ENCODE measurements at places on chromosomes 1 and 21.

GRCh38 chr1:71640116-71640515, 559.3 kb upstream of the ZRANB2 start:
- DNase-seq, result no peak

DNA sequence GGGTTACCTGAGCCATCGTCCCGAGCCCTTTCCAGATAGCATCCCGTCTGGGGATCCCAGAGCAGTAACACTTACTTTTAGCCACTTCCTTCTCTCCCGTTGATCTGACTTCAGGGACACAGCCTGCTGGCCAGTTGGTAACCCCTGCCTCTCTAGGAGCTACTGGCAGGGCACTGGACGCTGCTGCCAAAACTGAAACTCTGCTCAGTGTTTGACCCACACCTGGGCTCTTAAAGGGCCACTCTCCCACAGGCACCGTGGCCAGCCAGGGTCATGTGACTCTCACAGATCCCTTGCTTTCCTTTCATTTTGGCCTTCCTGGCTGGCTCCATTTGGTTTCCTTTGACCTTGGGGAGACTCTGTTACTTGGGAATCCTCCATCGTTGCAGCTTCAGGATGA, at the start of gene PIGR:
Gene PIGR (minus strand): TSS at position 206 of the 400 bp plus-strand sequence. CDS start 5,935 bp downstream, outside the sequence.
- DNase-seq, result no peak

- no peak for DNase-seq
Observed at GRCh38 chr1:206065547-206066145, 12.7 kb downstream of the RHEX start.

DNA sequence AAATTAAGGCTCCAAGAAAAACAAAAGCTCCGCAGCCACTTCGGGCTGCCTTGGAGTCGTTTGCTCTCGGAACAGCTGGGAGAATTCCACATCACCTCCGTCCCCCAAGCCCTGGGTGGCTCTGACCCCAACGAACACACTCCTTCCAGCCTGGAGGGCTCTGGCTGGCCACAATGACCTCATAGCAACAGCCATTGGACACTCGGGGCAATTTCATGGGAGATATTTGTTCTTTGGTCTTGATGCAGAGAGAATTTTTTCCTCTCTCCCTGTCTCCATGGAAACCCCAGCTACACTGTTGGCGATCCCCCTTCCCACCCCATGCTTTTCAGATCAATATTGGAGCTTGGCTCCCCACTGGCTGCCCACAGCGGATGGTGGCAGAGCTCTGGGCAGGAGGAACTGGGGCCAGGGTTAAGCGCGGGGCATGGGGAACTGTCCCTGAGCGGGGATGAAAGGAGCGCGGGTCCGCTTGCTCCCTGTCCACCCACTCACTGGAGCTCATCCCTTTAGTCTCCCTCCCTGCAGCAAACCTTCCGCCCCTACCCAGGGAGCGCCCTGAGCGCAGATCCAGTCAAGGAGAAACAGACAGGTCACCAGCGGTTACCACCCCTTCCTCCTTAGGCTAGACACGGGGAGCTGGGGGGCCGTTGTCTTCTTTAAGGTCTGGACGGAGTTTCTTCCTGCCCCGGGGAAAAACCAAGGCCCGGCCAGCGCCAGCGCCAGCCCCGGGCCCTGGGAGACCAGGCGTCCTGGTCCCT, 1.2 kb downstream of the WNT4 start:
- no peak for DNase-seq

GRCh38 chr1:17011439-17012307, at the start of gene ATP13A2:
Gene ATP13A2, minus strand, starts transcription at chr1:17011928. Its CDS starts 190 bp downstream, at chr1:17011738.
- DNase-seq, result peak; percentile 83

GRCh38 chr1:15733726-15734226, 2.3 kb upstream of the SLC25A34 start:
- no peak for DNase-seq

- no peak for DNase-seq
Observed at GRCh38 chr1:40405812-40406211, 32.3 kb downstream of the SMAP2 start.

DNA sequence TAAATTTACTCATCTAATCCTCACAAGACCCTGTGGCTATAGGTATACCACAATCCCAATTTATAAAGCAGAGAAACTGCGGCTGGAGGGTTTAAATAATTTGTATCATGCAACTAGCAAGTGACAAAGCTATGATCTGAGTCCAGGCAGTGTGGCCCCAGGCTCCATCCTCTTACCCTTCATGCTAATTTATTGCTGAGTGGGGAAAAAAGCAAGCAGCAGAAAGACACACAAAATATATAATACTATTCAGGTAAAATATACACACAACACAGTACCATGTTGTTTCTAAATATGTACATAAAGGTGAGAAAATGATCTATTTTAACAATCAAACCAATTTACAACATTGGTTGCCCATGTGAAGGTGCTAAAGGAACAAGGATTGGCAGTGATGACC, 17.3 kb upstream of the LORICRIN start:
- no peak for DNase-seq

DNA sequence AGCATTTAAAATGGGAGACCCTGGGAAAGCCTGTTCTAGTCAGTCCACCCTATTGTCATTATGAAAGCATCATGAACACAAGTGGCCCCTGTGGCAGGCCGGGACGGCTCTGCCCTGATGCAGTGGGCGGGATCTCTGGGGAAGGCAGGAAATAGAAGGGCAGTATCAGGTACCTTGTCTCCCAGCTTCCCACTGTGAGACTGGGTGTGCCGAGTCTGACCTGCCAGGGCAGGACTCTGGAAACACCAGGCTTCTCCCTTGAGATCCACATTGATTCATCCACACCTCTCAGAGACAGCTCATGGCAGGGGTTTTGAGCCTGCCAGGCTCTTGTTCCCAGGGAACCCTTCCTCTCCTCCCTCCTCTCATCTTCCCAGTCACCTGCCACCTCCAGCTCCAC, 24.5 kb upstream of the GNPAT start:
- peak; percentile 57 for DNase-seq

DNA sequence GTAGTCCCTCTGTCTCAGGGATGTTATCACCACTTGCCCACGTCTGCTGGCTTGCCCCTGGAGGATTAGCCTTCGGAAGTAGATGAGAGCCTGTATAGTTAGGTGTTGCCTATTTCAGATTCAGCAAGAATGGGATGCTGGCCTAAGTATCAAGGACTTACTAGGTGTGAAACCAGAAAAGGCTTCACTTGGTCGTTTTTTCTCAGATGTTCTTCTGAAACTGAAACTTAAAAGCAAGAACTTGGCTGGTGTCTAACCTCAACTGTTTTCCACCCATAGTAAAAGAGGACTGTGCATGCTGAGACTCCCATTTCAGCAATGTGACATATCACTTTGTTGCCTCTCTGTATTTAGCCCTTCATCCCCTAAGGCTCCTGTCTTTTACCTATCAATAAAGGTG, 67.0 kb upstream of the LRRC53 start:
- DNase-seq, result no peak

GRCh38 chr1:56666112-56666608, 21.0 kb downstream of the PRKAA2 start:
- no peak for DNase-seq

GRCh38 chr1:1422465-1423244, 1.6 kb upstream of the ANKRD65 start:
- DNase-seq, result no peak

GRCh38 chr1:151130987-151131586, 15.3 kb downstream of the SEMA6C start:
- peak; percentile 71 for DNase-seq

GRCh38 chr1:17661546-17662157, 93.5 kb upstream of the ACTL8 start:
- DNase-seq, result peak; percentile 66

- DNase-seq, result no peak
Observed at GRCh38 chr1:168427051-168427450, 116.7 kb downstream of the XCL2 start.

GRCh38 chr1:109228167-109228566, 14.4 kb downstream of the SARS1 start:
- DNase-seq, result no peak

- DNase-seq, result no peak
Observed at GRCh38 chr1:111214884-111215283, 12.6 kb upstream of the CHI3L2 start.

GRCh38 chr1:243421784-243422183, 165.9 kb downstream of the SDCCAG8 start:
- peak; percentile 48 for DNase-seq

GRCh38 chr1:20031161-20031560, 38.8 kb upstream of the PLA2G5 start:
- DNase-seq, result no peak

GRCh38 chr1:8818325-8818775, 910 bp upstream of the RERE start:
- DNase-seq, result peak; percentile 69

GRCh38 chr1:177984136-177984525, 14.3 kb upstream of the SEC16B start:
- DNase-seq, result peak; percentile 42

- no peak for DNase-seq
Observed at GRCh38 chr21:15291621-15292266, 226.9 kb upstream of the NRIP1 start.

- DNase-seq, result peak; percentile 69
Observed at GRCh38 chr21:36587388-36587787, 107.5 kb upstream of the CLDN14 start.

- DNase-seq, result no peak
Observed at GRCh38 chr1:186210258-186210657, 164.8 kb downstream of the TPR start.

DNA sequence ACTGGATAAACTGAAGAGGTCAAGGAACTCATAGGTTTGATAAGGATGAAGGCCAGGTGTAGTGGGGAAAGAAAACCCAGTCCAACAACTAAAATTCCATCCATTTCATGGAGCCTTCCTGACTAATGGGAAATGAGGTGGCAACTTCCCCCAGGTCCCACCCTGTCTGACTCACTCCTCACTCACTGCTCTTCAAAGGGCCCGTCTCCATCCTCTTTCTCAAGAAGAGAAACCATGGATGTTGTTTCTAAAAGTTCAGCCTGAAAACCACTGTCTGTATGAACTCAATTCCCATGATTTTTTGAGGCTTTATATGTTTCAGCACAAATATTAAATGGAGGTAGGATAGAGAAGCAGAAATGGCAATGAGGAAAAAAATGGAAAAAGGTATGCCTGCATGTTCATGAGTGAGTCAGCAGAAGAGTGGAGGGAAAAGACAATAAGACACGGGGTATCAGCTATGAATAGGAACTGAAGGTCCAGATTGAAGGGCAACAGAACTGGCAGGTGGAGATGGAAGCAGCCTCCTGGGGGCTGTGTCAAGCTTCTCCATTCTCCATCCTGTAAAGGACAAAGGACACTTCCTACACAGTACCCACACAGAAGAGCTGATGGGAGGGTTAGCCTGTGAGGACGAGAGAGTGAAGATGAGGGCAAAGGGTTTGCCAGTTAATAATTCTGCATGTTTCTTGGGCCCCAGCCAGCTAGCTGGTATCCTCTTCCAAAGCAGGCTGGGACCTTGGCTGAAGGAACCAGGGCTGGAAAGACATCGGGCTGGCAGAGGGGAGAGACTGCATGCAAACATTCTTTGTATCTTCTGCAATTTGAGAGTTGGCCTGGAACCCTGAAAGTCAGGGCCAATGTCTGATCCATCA, 5.5 kb upstream of the ELOVL1 start:
- peak; percentile 88 for DNase-seq

DNA sequence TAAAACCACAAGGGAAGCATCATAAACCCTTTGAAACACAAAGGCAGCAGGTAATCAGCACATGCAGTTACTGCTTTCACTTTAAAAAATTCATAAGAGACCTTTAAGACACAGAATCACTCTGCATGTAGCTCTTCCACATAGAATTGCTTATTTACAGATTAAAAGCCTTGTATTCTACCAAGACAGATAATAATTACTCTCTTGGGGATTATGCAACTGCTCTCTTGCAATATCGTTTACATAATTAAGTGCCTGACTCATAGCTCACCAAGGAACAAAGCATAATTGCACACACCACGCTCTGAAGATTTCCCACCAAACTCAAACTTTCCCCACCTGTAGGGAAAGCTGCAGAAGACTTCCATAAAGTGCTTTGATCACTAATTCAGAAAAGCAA, 87.9 kb downstream of the VAV3 start:
- DNase-seq, result peak; percentile 7

All from RWPE1 (cell line).